ENCODE measurements at places on chromosomes 5 and 9. TPM values are rescaled to one million over a fixed set of nuclear protein-coding genes. Genes with fewer than 3 reads are reported as not detected.
A peak's percentile ranks its signal among the peaks of the same experiment; 100 is the strongest.

PCDHGA8 gene
- 0.02 TPM for polyA plus RNA-seq

ARID3C gene
- 0.07 TPM for polyA plus RNA-seq

GRCh38 chr9:89361816-89362646, 43.7 kb downstream of the SECISBP2 start:
- no peak for DNase-seq

DNA sequence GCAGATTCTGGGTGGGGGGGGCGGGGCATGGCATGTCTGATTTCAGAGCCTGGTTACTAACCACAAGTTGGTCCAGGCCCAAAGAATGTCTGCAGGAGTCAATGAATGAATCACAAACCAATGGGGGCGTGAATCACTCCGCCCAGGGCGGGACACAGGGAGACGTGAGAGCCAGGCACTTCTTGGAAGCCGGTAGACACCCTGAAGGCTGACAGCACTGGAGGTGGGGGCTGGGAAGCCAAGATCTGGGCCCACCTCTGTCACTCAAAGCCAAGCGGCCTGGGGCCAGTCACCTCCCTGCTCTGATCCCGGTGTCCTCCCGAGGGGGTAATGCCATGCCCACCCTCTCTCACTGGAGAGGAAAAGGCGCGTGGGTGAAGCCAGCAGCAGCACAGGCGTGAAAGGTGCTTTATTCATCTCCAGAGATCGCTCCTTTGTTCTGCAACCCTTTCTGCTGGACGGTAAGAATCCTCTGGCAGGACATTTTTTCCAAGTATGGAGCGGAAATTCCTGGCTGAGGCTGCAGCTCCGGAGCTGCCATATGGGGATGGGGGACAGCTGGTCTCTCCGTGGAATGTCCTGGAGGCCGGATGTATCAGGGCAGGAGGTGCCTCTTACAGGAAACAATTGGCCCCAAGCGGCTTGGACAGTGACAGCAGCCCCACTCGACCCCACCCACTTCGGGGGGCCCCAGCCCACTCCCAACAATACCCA, 85.0 kb downstream of the STK10 start:
- peak; percentile 94 for DNase-seq

Data from foreskin keratinocyte (primary cell).